ENCODE measurements at places on chromosomes 7 and 10.

DNA sequence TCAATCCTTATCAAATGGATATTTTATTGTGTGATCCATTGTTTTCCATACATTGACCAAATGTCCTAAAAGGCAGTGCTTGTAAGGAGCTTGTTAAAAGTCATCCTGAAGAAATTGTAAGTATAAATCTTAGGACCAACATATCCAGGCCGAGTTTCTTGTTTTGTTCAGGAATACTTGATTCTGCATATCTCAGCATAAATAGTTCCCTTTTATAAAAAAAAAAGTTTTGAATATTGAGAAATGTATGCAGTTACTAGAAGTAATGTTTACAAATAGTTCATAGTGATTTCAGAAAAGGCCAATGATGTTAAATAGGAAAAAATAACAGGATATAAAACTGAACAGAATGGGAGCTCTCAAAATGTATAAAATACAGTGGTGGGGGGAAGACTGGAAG lies 6.6 kb downstream of the GRID1 start:
- DNase-seq: no peak

- no peak for DNase-seq
These were observed 56.2 kb upstream of the PPP2R2D start for GRCh38 chr10:131844529-131845084.

- DNase-seq: no peak
These were observed 137.3 kb downstream of the ANLN start for GRCh38 chr7:36526863-36527548.

DNA sequence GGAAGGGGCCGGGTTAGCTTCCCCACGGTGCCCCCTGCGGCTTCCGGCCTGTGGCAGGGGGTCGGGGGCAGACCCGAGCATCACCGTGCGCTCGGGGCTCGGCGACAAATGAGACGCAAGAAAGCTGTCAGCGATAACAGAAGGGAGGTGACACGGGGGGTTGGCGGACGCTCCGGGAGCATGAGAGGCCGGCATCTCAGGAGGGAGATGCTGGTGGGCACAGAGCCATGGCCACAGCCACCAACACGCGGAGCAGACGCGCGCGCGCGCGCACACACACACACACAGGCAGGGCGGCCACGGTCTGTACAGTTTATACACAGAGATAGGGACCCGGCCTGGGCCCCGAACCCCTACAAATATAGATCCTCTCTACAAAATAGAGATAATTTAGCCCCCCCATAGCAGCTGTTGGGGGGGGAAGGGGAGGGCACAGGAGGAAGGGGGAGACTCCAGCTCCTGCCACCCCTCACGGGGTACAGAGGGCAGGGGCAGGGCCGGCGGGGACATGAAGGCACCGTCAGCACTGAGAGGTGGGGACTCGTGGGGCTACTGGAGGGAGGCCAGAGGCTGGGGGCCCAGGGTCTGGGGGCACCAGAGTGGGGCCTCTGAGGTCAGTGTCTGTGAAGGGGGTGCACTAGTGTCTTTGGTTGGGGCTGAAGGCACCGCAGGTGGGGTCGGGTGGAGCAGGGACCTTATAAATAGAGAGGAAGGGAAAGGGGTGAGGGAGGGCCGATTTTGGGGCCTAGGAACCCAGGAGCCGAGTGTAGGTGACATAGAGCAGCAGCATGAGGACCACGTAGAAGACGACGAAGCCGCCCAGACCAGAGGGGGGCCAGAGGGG lies 884 bp upstream of the SAP25 start:
- no peak for DNase-seq

DNA sequence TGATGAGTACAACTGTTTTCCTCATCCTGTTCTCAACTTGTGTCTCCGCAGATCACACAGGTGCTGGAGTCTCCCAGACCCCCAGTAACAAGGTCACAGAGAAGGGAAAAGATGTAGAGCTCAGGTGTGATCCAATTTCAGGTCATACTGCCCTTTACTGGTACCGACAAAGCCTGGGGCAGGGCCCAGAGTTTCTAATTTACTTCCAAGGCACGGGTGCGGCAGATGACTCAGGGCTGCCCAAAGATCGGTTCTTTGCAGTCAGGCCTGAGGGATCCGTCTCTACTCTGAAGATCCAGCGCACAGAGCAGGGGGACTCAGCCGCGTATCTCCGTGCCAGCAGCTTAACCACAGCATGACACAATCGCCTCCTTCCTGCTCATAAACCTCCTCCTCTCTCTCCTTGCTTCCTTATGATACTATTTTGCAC lies 126.7 kb upstream of the PRSS58 start:
- DNase-seq: no peak

DNA sequence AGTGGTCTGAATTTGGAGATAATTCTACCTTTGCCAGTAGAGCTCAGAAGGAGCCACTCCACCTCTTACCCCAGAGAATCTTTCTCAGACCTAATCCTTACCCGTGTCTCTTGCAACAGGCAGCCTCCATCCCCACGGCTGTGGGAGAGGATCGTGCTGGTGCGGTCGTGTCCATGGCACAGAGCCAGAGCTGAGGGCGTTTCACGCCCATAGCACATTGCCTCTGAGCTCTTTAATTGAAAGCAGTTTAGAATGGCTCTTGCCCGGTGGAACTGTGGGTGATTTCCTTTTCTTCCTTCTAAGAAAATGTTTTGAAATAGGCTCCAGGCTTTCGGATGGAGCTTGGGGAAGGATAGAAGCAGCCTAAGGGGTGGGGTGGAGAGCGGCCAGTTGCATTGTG lies 41.5 kb downstream of the PRF1 start:
- DNase-seq: no peak

DNA sequence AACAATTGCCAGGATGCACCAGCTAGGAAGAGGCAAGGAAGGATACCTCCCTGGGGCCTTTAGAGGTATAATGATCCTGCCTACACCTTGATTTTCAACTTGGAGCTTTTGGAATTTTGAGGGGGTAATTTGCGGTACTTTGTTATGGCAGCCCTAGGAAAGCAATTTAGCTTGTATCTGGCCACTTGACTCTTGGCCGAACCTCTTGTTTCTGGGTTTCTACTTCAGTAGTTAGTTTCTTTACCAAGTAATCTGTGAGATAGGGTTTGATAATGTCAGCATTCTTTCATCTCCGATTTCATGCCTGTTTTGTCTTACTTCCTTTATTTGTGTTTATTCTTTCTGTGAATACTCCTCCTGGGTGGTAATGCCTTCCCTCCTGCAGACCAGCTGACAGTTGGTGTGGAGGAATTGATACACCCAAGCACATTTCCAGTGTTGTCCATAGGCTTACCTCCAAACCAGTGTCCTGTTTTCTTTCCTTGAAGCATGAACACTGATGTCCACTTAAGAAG lies 163.7 kb downstream of the SND1 start:
- no peak for DNase-seq

GRCh38 chr7:31302356-31302755 lies 38.2 kb downstream of the NEUROD6 start:
- no peak for DNase-seq

DNA sequence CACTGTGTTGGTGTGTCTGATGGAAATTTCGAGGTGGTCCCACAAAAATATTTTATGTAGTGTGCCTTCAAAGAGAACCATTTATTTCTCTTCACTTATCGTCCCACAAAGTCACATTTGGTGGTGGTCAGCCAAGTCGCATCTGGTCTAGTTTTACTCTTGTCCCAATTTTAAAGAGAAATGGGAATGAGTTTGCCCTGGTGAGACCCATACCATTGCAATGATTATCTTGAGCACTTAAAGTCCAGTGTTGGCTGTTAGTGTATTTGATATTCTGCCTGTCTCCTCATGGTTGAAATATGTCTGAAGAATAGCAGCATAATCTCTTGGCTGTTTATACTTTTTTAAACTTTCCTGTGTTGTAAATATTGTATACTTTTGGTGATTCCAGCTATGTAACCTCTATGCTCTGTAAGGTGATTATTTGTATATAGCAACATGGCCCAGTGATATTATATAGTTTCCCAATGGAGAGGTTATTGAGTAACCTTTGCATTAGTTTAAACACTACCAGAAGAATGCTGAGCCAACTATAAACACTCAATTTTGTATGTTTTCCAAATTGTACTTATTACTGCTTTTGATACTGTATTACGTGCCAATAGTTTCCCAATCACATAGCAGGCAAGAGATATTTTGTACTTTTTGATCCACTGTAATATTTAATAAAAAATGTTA lies 172.2 kb downstream of the RTKN2 start:
- DNase-seq: no peak

DNA sequence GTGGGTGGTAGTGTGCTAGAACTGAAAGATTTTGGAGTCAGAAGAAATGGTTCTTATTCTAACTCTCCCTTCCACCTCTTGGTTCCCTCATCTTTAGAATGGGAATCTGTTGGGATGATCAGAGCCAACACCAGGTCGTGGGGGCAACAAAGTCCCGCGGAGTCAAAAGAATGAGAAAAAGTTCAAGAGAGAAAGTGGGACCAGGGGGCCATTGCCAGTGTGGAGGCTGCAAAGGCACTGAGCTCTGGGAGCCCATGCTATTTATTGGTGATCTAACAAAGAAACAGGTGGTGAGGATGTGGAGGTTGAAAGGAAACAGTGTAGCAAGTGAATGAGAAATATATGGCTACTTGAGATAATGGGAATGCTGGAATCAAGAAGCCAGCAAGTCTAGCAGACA lies 29.4 kb downstream of the AGAP4 start:
- DNase-seq: no peak

GRCh38 chr7:1123715-1124114 lies 35.8 kb downstream of the GPER1 start:
- DNase-seq: peak; percentile 86

DNA sequence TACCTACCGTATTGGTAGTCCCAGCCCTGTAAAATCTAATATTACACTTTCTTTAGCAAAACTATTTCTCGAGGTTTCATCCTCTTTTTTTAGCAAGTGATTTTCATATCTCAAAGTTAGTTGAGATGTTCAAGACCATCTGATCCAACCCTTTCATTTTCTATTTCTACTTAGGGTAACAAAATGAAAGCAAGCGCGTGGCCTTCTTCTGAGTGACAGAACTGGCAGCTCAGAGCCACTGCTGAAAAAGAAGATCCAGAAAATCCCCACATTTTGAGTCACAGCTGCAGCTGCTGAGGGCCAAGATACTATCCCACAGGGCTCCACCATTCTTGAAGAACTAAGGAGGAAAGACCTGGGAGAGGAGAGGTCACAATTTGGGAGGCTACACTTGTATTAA lies 24.8 kb upstream of the ZNF800 start:
- no peak for DNase-seq

DNA sequence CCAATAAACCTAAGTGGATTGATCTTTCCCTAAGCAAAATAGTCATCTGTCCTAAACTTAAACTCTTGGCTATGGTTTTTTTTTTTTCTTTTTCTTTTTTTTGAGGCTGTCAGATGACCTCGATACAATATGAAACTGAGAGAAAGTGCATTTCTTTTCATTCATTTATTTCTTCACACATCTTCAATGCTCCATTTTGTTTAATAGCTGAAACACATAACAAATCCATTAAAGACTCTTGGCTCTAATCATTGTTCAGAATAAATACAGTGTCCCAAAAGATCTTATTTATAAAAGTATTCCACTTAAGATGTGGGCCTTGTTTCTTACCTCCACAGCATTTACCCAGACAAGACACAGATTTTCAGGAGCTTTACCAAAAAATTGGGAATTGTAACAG lies 195.5 kb downstream of the TRIL start:
- DNase-seq: no peak
